ENCODE measurements at places on chromosomes 3 and 15.

- DNase-seq = no peak
These were observed 12.6 kb downstream of the GTF2A2 start for GRCh38 chr15:59644756-59645155.

DNA sequence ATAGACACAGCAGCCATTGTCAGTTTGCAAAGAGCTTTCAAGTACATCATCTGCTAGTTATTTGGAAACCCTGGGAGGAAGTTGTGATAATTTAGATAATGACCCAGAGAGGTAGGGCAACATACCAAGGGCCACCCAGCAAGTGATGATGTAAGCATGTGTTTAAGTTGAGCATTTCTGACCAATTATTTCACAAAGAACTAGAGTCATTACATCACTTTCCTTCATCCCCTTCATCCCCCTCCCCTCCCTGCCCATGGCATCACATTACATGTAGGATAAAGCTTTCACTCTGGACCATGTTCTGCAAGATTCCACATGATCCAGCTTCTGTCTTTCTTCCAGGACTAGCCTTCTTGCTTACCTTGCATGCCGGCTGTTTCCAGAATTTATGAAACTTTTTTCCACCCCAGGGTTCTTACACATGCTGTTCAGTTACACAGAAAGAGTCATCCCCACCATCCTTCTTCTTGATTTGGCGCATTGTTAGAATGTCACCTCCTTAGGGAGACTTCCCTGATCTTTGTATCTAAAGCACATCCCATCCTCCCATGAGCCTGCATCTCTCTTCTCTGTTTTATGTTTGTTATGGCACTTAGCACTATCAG, 71.3 kb downstream of the PTPRG start:
- DNase-seq = no peak

DNA sequence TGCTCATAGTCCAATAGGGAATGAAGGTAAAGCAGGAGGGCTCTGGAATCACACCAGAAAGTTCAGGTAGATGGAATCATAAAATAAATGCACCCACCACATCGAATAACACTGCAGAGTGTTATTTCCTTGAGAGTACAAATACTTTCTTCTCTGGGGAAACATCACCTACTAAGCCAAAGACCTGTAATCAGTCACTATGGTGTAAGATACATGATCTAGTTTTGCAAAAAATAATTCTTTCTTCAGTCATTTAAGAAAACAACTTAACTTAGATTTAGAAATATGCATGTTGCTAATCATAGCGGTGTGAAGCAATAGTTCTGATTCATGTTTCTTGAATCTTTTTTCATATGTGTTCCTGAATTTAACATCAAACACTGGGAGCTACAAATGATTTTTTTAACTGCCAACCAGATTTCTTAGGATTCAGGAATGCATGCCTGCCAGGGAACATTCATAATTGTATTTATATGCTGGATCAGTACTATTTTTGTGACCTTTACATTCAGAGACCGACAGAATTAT, 40.2 kb upstream of the MEIS2 start:
- DNase-seq = no peak

DNA sequence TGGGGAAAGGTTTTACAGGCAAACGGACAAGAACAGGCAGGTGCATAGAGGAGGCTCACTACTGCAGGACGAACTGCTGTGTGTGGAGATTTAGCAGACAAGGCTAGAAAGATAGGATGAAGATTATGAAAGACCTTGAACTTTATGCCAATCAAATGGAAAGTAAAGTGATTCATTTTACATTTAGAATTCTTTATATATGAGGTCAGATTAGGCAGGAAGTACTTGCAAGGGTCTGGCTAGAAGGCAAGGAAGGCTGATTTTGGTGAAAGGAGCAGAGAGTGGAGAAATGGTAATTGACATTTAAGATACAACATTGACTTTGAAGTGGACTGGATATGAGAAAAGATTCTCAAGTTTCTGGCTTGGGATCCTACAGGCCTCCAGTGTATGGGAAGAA, 33.6 kb downstream of the PLSCR4 start:
- DNase-seq = no peak

GRCh38 chr3:185998136-185998535, 60.3 kb upstream of the TRA2B start:
- DNase-seq = no peak

GRCh38 chr15:38941399-38941953, 376.9 kb upstream of the RASGRP1 start:
- DNase-seq = no peak

DNA sequence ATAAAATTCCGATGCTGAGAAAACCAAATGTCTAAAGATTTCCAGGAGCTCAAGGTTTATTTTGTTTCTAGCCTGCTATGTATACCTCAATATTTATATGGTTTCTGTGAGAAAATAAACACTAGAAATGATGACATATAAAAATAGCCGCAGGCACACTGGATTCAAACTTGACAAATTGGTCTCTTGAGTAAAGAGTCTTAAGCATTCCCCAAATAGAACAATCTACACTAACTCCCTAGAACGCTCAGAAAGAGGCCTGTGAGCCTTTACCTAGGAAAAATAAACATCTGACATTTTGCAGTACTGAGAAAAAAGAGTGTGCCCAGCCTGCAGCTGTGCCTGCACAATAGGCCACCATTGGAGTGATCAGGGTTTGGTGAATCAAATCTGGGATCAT, 75.2 kb downstream of the NEK10 start:
- no peak for DNase-seq

DNA sequence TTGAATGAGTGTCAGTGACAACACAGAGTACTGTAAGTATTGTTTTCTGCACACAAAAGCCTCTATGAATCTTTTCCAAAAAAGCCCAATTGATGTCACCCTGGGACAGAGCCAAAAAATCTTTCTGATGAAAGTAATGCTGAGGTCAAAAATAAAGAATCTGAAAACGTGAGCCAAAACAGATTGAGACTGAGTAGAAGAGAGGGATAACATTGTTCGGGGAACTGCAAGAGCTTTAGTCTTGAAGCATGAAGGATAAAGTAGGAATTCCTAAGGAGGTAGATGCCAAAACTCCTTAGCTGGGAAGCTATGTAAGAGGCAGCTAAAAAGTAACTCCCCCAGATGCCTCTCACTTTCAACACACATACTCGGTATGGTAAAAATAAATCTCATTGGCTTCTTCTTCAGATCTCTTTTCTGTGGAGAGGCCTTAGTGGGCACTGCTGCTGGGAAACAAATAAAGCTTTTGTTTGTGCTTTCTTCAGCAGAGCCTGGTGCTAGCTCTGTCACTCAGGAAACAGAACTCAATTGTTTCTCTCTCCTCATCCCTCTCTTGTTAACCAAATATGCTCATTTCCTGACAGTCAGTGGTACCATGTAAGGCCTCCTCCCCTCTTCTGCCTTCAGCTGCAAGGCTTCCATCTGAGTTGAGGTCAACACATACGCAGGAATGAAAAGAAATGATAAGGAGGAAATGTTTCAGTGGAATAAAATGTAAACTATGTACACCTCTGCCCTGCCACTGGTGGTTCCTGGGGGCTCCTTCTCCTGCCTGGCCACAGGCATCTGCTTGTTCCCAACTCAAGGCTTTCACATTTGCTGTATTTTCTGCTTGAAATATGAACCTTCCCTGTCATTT, 58.1 kb downstream of the CD200 start:
- DNase-seq = no peak

- no peak for DNase-seq
These were observed 13.4 kb downstream of the APBA2 start for GRCh38 chr15:28899061-28899738.

DNA sequence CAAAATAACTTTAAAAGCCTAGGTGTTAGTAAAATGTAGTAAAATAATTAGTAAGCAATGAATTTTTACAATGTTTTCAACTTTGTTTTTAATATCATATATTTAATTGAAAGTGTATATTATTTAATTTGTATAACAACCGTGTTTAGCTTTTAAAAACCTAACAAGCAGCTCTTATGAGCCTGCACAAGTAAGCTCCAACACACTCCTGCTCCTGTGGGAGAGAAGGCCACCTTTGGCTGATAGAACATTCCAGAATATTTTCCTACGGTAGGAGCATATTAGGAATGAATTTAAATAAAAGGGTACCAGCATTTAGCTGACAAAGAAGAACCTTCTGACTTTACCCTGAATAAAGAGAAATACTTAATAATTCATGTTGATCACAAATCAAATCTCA, 40.3 kb upstream of the TM4SF1 start:
- DNase-seq = no peak
